ENCODE measurements at places on chromosomes 6 and 20.

- DNase-seq: no peak
These were observed 156.2 kb upstream of the CST7 start for GRCh38 chr20:24792641-24793495.

GRCh38 chr6:30829033-30829432, 55.3 kb upstream of the DDR1 start:
- DNase-seq: no peak

GRCh38 chr6:140867336-140867735, 1265.4 kb upstream of the GJE1 start:
- DNase-seq: no peak

GRCh38 chr20:49889935-49890333, 25.4 kb downstream of the SPATA2 start:
- DNase-seq: no peak

DNA sequence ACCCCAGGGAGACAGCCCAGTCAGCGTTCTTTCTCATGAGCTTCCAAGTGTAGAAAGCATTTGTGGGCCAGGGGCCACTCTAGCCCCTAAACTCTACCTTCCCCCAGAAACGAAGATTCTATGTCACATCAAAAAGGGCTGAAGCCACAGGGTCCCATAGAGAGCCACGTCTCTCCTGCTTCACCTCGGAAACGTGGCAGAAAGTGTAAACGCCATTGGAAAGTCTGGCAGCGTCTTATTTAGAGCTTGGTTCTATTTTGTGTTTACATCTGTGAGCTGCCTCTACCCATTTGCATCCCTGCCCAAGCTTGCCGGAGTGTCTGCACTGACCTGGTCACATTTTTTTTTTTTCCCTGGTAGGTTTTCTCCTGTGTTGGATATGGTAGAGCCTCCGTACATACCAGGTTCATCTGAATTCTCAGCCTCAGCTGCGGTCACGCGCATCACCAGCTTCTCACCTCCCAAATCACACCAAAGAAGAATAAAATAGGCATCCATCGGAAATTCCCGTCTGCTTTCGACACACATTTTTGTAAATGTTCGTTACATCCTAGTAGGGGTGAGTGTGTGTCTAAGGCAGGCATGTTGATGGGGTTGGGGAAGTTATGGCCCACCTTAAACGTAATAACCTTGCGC, 62.6 kb downstream of the NPEPL1 start:
- no peak for DNase-seq

DNA sequence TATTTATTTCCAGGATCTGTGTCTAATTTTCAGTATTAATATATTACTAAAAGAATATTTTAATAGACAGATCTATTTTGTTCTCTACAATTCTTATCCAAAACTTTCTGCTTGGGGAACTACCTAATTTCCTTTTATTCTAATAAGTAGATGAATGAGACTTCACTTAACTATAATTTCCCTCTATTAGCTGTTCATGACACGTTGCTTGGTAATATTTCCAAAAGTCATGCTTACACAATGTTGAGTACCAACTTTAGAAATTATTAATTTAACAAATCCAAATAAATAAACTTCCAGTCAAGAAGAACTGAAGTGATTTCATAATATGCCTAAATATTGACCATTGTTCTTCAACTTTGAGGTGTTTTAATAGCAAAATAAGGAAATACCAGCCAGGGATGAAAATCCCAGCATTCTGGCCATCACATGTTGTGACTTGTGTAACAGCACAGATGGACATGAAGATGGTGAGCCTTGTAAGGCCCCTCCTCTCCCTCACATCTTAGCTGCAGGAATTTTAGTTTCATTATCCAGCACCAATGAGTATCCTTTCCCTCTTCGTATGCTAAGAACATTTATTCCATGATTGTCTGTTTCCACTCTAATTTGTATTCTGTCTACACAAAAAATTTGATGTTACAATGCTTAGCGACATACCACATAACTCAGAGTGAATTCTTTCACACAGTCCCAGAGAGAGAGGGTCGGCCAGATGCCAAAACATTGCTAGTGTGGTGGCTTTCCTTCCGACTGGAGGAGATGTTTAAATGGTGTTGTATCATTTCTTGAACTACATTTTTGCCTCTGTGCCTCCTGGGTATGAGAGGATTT, 137.5 kb downstream of the FOXA2 start:
- DNase-seq: no peak

GRCh38 chr20:4896971-4897497, 104.3 kb downstream of the SLC23A2 start:
- DNase-seq: no peak

DNA sequence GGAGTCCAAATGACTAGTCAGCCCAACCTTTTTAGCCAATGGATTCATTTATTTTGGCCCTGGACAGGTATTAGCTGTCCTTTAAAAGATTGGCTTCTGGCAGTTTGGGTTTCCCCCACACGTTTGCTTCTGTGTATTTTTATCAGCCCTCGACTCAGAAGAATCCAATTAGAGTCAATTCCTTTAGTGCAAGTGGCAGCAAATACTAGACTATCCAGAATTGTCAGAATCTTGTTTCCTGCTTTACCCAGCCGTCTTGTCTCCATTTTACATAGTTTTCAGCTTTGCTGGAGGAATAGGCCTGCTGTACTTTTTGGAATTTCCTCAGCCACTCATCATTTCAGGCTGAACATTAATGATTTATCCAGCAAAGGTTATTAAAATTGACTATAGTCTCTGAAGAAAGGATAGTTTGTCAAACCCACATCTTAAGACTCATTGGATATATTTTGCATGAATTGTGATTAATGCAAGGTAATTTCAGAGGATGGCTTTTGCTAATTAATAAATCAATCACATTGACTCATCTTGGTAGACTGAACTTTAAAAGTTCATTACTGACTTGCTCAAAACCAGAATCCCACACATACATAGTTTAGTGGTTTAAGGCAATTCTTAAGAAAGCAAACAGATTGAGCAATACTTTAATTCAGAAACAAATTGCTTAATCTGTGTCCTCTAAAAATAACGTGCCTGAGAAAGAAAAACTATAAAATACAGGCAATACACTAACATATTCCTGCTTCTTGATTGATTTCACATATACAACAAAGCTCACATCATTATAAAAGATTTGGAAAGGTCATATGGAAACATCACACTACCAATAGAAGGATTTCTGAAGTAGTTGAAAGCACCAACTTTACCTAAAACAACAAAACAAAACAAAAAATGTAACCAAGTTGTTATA, 62.9 kb upstream of the ZNF217 start:
- DNase-seq: no peak

- DNase-seq: peak; percentile 65
These were observed 8.1 kb upstream of the ZBP1 start for GRCh38 chr20:57628047-57628961.

- no peak for DNase-seq
These were observed 122.8 kb upstream of the COL21A1 start for GRCh38 chr6:56370127-56370540.

GRCh38 chr6:104608101-104608500, 251.6 kb downstream of the HACE1 start:
- no peak for DNase-seq

GRCh38 chr6:37819802-37820717, 533 bp downstream of the ZFAND3 start:
- peak; percentile 23 for DNase-seq

DNA sequence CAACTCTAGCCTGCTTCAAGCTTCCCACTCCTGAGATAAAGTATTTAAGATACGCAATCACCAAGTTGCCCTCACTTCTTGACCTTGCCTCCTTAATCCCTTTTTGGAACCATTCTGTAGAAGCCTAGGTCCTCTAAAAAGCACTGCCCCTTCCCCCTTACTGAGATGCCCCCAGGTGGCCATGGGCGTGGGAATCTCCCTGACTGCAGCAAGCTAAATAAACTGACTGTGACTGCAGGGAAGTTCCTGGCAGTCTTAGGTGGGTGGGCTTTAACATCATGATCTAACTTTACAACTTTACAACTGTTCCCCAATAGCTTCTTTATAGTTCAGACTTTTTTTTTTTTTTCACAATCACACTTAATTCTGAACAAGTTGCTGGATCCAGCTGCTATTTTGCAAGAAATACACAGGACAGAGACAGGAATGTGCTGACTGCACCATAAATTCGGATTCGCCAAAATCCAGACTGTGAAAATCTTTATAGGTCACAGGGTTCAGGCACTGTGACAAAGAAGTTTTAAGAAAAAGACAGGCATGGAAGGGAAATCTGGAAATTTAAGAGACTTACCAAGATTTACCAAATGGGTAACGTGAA, 344.2 kb upstream of the SULF2 start:
- no peak for DNase-seq

GRCh38 chr6:169174516-169175359, 78.9 kb downstream of the THBS2 start:
- DNase-seq: no peak

DNA sequence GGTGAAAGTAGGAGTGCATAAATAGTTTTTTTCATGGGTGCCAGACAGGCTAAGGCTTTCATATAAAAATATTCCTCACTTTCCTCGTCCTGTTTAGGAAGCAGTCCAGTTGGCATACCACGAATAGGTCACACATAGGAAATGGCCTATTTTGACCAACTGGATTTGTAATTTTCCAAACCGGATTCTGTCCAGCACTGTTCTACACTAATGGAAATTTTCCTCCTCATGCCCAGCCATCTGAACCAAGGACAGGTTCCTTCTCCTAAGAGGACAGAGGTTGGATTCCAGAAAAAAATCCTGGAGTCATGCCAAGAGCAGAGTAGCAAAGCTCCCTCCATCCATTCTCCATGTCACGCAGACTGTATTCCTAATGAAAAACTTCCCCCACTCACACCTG, 43.1 kb downstream of the PANK2 start:
- no peak for DNase-seq

DNA sequence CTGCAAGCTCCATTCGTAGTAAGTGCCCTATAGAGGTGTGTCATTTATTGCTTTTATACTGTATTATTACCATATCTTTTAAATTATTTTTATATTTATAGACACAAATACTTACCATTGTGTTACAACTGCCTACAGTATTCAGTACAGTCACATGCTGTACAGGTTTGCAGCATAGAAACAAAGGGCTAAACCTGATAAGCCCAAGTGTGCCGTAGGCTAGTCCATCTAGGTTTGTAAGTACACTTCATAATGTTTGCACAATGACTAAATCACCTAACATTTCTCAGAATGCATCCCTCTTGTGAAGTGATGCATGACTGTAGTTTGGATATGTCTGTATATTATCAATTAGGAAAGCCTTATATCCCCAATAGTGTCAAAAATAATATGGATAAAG, 122.8 kb downstream of the CLVS2 start:
- no peak for DNase-seq

- DNase-seq: no peak
These were observed 8.6 kb downstream of the OR10C1 start for GRCh38 chr6:29447670-29448069.

- no peak for DNase-seq
These were observed 40.4 kb upstream of the SYNJ2 start for GRCh38 chr6:157941101-157941863.

GRCh38 chr20:36487069-36487468, 54.2 kb upstream of the MYL9 start:
- no peak for DNase-seq

- DNase-seq: no peak
These were observed 53.1 kb upstream of the SMOC2 start for GRCh38 chr6:168387911-168388310.

GRCh38 chr6:73636048-73636447, 17.7 kb downstream of the SLC17A5 start:
- DNase-seq: no peak

- DNase-seq: no peak
These were observed 1.2 kb upstream of the ACAT2 start for GRCh38 chr6:159760602-159761057.

GRCh38 chr6:91127752-91128151, 540.9 kb upstream of the MAP3K7 start:
- DNase-seq: no peak

GRCh38 chr6:155493694-155494143, 38.1 kb upstream of the NOX3 start:
- DNase-seq: no peak

Data from CD4-positive, CD25-positive, alpha-beta regulatory T cell (primary cell).